Fibroblast of skin of scalp (primary cell): ENCODE measurements at places on chromosomes 11 and 22.

DNA sequence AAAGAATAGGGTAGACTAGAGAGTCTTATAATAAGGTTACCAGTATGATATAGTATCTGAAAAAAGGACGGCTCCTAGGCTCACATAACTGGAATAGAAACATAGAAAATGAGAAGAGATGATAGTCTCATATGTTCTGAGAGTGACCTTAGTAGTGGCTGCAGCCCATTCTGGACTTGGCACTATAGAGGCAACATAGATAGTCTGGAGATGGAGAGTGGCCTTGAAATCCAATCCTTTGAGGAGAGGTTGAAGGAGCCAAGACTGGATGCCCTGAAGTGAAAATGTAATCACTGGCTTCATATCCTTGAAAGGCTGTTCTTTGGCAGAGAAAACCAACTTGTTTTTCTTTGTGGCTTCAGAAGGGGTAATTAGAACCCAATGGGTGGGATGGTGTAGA is 81.1 kb downstream of the STIM1 start:
- DNase-seq, result no peak

DNA sequence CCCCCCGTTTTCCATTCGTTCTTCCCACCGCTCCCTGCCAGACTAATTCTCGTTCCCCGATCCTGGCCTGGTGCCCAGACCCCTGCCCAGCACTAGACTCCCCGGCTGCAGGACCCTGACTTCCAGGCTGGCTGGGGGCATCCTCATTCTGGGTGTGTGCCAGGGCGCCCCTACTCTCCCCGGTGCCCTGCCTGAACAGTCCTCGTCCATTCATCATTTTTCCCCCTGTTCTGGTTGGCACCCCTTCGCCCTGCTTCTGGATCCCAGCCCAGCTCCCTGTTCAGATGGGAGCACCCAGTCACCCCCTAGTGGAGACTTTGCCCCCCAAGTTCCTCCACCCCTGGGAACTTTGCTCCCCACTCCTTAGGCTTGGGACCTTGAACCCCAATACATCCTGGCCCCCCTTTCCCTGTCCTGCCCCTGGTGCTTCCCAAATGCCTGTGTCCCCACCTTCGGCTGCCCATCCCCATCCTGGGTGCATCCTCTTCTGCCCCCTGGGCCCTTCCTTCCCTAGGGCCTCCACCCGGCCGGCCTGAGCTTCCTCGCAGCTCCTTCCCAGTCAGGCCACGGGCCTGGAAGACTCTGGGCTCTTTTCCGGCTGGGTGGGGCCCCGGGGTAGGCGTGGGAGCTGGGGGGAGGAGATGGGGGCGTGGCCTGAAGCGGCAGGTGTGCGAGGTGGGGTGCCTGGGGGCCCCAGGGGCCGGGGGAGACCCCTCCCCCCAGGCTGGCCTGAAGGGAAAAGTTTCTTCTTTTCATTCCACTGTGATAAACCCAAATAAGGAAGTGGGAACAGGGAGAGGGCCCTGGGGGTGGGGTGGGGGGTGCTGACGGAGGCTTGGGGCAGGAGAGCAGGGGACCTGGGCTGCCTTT is 908 bp downstream of the PLCB3 start:
- peak; percentile 45 for DNase-seq

DNA sequence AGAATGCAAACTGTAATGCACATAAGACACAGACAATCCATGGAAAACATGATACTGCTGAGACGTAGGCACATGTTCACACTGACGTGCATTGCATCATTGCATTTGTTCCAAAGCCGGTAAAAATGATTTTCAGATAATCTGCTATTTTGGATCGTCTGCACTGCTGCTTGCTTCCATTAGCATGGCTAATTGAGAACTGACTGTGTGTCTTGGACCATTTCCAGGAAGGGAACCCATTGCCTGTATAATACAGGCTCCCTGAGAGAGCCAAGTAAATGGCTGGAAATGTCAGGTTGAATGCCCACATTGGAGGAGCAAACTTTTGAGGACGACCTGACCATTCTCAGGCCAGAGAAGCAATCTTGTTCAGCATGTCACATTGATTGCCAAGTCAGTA is 304.8 kb downstream of the ST3GAL4 start:
- DNase-seq, result no peak

- peak; percentile 79 for DNase-seq
These were observed 62.6 kb downstream of the CWC15 start for GRCh38 chr11:94910779-94911178.

DNA sequence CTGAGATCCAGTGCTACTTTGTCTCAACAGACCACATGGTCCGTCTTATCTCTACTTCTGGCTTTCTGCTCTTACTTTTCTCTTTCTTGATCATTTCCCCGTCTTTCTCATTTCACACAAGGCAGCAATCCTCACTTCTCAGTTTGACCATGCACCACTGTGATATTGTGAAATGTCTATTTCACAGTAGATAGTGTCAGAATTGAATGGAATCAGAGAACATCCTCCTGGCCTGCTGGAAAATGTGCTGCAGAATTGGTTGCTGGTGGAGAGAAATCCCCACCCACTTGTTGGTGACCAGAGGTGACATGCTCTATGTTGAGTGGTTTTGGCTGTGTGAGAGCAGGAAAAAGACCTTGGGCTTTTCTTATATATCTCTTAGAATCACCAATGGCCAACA is 57.8 kb upstream of the RCN1 start:
- DNase-seq, result no peak

DNA sequence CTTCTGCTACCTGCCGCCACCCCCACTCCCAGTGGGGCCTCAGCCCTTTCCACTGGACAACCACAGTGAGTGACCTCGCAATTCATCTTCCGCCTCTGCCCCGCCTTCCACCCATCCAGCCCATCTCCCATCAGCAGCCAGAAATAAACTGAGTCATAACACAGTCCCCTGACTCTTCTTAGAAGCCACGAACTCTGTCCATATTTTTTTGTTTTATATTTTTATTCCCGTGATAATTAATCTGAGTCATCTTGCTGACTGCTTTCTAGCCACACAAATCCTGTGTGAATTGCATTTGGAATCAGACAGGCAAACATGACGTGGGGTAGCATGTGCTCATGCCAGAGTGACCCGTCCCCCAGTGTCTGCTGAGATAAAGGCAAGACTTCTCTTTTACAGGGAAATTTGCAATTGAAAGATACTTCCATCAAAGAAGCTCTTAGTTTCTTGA is 7.0 kb downstream of the FADD start:
- DNase-seq, result peak; percentile 70

DNA sequence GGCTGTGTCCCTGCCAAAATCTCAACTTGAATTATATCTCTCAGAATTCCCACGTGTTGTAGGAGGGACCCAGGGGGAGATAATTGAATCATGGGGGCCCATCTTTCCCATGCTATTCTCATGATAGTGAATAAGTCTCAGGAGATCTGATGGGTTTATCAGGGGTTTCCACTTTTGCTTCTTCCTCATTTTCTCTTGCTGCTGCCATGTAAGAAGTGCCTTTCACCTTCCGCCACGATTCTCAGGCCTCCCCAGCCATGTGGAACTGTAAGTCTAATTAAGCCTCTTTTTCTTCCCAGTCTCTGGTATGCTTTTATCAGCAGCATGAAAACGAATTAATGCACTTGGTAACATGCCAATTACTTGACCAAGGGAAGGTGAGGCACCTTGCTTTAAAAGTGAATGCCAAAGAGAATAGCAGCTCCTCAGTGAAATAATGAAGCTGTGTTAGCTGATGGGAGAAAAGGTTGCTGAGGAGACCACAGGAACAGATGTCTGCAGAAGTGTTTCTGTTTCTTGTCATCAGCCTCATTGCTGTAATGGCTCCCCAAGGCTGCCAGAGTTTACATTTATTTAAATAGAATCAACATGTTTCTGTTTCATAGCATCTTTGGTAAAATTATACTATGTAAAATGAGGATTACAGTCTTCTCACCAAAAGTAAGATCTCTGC is 89.0 kb upstream of the CD44 start:
- DNase-seq, result no peak

DNA sequence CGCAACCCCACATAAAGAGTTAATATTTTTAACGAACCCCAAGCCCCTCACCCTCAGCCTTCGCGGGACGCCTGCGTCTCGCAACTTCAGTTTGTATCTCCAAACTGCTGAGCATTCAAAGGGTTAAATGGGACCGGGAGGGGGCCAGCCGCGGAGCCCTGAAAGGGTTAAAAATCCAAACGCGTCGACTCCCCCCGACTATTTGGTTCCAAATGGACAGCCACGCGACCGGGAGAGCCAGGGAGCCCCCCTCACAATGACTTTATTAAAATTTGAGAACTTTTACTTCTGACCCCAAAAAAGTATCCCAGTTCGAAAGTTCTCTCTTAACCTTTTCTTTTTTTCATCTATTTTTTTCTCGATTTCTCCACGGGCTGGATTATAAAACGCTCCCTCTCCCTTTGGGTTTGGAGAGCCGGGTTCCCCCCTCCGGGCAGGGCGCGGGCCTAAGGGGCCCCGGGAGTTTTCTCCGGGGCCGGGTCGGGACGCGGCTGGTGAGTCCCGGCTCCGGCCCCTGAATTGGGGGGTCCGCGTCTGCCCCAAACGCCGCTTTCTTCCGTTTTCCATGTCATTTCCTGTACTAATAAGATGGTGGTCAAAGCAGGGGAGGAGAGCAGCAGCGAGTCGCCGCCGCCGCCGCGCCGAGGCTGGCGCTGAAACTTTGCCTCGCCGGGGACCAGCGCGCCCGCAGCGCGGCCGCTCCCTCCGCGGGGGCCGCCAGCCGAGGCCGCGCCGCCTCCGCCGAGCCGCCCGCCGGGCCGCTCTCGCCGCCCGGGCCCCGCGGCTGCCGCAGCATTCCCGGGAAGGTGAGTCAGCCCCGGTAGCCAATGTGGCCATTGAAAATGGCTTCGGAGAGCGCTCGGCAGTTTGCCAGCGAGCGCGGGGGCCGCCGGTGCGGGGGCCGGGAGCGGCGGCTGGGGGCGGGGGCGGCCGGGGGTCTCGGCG is at the start of gene PRDM11:
Gene PRDM11 (plus strand): TSS at position 568 of the 945 bp plus-strand sequence. CDS start 35,128 bp downstream, outside the sequence.
- peak; percentile 89 for DNase-seq

DNA sequence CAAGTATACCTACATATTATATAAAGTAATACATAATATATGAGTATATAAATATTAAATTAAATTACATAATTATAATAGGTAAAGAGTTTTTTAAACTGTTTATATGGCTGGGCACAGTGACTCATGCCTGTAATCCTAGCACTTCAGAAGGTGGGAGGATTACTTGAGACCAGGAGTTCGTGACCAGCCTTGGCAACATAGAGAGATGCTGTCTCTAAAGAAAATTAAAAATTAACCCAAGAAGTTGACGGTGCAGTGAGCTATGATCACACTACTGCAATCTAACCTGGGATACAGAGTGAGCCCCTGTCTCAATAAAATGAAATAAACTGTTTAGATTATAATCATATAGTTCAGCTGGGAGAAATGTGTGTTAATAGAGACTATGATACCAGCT is 363.0 kb downstream of the DDX10 start:
- DNase-seq, result no peak

- no peak for DNase-seq
These were observed 127.4 kb downstream of the WT1 start for GRCh38 chr11:32307913-32308312.

DNA sequence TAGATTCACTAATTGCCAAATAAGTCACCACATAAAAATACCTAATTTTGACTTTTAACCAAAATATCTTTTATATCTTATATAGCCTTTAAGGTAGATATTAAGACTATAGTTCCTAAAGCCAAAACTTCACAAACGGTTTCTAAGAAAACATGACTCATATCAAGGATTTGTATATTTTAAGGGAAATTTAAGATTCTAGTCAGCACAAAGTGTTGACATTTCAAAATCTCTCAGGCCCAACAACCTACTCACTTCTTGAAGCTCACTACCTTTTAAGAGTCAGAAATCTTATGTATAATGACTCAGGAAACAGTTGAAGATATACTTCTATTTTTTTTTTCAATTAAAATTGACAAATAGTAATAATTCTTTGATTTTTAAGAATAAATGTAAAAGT is 221.9 kb downstream of the SBF2 start:
- no peak for DNase-seq

GRCh38 chr11:31254415-31254814 is 115.1 kb downstream of the DCDC1 start:
- DNase-seq, result peak; percentile 19

DNA sequence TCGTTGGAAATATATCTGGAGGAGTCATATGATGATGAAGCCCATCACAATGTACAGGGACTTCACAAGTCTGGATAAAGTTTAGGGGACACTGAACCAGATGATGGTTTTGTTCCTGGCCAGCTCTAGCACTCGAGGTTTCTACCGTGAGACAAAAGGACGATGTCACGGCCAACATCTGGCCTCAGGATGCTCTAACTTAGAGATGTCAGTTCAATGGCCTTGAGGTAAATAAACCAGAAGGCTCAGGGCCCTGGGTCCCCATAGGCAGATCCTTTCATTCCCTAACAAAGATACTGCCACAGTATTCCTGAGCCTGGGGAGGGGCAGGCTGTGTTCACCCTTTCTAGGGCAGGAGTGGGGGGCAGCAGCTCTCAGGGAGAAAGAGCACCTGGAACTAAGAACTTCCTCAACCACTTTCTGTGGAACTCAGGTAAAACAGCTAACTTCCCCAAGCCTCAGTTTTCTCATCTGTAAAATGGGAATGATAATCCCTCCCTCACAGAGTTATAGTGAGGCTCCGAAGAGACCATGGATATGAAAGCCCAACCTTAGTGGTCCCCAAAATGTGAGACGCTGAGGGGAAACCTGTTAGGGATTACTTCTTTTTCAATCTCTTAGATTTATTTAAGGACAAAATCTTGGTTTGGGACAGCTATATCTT is 18.3 kb downstream of the MS4A10 start:
- no peak for DNase-seq

DNA sequence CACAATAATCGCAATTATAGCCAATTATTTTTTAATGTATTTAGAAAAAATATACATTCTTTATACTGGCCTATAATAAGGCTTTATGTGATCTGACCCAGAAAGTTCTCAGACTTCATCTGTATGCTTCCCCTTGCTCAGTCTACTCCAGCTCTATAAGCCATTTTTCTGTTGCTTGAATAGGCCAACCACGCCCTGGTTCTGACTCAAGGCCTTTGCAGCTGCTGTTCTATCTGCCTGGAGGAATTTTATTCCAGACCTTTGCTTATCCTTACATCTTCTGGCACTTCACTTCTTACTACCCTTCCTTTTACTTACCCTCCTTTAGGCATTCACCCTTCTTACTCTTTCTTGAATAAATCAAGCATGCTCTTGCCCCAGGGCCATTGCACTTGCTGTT is 54.9 kb upstream of the PDE3B start:
- no peak for DNase-seq

- DNase-seq, result peak; percentile 67
These were observed 6.1 kb upstream of the ARAP1 start for GRCh38 chr11:72758304-72758689.
